ENCODE measurements at places on chromosomes 12 and 14.

DNA sequence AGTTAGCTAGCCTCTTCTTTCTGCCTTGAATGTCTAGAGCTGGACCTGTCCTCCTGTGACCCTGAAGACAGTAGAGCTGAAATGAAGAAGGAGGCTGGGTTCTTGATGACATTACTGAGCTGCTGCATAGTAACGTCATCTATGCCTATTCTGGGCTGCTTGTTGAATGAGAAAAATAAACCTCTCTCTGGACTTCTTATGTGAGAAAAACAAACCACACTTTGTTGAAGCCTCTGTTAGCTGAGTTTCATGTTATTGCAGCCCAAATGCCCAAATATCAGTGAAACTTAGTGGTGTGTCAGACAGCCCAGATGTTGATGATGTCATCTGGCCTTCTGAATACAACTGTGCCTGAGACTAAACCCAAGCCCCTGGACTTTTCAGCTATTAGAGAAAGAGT is 67.0 kb upstream of the MAX start:
- DNase-seq: peak; percentile 19

- no peak for DNase-seq
Measured at GRCh38 chr12:69500631-69501030, 30.4 kb downstream of the FRS2 start.

DNA sequence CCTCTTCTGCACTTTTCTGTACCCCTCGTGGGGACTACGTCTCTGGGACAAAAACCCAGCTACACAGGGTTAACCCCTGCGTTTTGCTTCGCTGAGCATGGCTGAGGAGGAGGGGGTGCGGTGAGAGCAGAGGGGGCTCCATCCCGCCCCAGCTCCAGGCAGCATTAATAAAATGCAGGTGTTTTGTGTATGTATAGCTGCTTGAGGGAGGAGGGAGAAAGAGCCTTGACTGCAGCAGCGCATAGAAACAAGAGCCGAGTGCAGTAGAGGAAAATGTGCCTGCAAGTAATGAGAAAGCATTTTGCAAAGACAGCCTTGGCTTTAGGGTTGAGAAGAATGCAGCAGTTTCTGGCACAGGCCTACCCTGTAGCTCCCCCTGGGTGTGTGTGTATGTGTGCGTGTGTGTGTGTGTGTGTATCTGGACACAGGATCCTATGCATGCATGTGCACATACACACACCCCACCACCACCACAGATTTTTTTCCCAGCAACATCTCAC is 103.9 kb downstream of the ZFP36L1 start:
- no peak for DNase-seq

GRCh38 chr12:130870442-130871285 is 1.2 kb upstream of the RAN start:
- DNase-seq: peak; percentile 29

- no peak for DNase-seq
Measured at GRCh38 chr12:40615590-40615989, 76.6 kb upstream of the CNTN1 start.

DNA sequence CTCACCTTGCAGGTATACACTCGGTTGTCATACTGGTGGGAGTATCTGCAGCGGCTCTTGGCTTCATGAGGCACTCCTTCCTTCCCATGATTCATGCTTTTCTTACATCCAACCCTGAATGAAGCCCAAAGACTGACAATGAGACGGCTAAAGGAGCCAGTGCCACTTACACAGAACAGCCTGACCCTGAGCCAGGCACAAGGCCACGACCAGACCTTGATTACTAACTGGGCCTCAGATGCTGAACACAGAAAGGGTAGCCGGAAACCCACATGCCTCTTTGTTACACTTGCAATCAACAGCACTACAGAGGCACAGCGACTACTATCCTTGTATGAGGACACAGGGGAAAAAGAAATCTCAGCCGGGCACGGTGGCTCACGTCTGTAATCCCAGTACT is 48.0 kb downstream of the ZFYVE1 start:
- no peak for DNase-seq

DNA sequence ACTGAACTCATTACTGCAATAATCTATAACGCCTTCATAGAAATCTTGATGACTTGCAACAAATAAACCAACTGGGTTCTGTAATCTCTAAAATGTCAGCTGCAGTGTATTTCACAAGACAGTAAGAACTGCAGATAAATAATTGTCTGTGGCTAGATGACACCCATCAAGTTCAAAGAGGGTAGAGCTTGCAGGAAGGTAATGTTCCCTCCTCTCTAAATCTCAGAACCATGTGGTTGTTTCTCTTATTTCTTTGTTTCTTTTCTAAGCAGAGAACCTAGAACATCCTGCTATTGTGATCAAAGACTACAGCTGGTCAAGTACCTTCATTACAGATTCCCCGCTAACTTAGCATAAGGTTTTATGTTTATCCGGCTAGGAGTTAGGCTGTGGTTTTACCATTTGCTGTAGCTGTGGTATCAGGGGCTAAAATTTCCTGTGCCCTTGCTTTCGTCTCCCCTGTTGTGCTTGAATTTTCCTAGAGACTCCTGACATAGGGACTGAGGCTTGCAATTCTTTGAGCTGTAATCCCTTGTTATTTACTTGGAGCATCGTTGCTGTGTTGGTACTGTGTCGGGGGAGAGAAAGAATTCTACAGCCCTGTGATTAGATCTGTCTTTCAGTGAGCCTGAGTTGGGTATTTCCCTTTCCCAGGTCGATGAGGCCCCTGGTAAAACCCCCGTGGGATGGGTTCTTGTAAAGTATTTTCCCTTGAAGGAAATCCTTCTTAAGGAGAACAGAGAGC is 253.1 kb upstream of the BTG1 start:
- no peak for DNase-seq

GRCh38 chr14:66359500-66359899 is 126.7 kb upstream of the CCDC196 start:
- DNase-seq: no peak

DNA sequence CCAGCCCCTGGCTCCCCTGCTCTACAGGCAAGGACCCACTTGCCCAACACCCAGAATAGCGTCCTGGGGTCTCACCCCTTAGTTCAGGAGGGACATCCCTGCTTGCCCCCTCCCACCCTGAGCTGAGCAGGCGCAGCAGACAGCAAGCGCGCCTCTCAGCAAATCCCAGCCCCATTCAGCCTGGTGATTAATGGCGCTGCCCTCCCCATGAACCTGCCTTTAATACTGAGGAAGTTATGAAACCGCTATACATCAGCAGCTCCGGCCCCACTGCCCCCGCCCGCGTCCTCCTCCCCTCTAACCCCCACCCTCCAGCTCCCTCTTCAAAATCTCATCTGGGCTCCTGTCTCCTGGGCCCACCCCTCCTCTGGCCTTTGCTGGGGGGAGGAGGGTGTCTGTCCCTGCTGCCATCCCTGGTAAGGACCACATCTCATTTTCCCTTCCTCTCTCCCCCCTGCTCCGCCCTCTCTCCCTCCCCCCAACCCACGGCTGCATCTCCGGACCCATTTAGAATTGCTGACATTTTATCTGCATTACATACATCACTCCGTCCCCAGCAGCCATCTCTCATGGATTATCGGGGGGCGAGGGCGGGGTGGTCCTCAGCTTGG is 7.1 kb upstream of the SMUG1 start:
- no peak for DNase-seq

- no peak for DNase-seq
Measured at GRCh38 chr12:29589286-29589820, 91.9 kb upstream of the OVCH1 start.

DNA sequence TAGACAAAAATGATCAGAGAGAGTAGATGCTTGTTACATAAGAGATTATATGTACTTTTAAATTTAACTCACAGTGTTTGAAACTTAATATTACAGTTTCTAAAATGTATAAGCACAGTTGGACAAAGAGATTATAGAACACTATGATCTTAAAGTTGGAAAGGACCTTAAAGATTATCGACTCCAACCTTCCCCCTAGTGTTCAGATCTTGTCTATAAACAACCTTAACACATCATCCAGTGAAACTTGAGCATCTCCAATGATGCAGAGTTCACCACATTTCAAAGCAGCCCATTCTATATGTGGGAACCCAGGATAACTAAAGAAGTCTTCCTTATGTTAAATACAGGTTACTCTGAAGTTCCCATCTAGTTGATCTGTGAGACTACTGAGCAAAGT is 480.8 kb downstream of the RMST start:
- no peak for DNase-seq

- no peak for DNase-seq
Measured at GRCh38 chr14:103232831-103233319, 101.2 kb upstream of the EIF5 start.

GRCh38 chr12:96104566-96104965 is 69.2 kb upstream of the LTA4H start:
- DNase-seq: no peak

All from occipital lobe (tissue), 3 donors.